ENCODE measurements at places on chromosomes 7 and 10.
A peak's percentile ranks its signal among the peaks of the same experiment; 100 is the strongest.

DNA sequence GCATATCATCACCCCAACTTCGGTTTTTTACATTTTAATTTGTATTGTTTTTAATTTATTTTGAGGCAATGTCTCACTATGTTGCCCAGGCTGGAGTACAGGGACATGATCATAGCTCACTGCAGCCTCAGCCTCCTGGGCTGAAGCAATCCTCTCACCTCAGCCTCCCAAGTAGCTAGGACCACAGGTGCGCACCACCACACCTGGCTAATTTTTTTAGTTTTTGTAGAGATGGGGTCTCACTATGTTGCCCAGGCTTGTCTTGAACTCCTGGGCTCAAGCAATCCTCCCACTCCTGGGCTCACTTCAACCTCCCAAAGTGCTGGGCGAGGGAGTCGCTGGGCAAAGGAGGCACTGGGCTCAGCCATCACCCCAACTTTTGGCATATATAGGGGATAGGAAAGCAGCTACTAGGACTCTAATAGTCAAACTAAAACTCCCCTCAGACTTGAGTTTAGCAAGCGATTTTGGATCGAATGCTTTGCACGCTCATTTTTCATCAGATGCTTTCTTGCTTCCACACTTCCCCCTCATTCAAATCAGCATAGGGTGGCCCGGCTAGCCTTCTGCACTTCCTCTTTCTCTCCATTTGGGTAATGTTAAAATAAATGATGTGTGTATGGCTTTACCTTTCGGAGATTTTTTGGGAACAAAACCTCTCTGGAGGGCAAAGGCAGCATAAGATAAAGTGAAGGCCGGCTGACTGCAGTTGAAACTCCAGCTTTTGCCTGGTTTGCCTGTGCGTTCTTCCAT lies 20.8 kb upstream of the NMT2 start:
- no peak for DNase-seq

GRCh38 chr10:79050896-79051555 lies 17.7 kb upstream of the ZMIZ1 start:
- DNase-seq: no peak

DNA sequence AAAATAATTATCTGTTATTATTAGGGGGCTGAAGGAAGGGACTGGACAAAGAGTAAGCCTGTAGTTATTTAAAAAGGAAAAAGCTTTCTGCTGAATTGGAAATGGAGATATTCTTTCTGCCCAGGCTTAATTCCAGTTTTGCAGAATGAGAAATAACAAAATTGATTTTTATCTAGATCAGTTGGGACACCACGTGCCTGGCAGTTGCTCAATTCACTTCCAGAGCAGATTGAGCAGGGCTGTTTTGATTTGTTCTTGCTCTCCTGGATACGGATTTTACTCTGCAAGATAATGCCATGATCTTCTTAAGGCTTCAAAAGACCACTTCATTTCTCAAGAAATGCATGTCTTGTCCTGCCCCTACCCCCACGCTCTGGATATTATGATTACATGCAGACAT lies 524.3 kb downstream of the TCERG1L start:
- DNase-seq: no peak

- DNase-seq: no peak
These were observed 41.0 kb downstream of the TSPAN15 start for GRCh38 chr10:69492091-69492745.

- DNase-seq: no peak
These were observed 46.2 kb downstream of the CCDC71L start for GRCh38 chr7:106614751-106615150.

- DNase-seq: peak; percentile 40
These were observed 91.3 kb upstream of the ANK3 start for GRCh38 chr10:60480865-60481563.

DNA sequence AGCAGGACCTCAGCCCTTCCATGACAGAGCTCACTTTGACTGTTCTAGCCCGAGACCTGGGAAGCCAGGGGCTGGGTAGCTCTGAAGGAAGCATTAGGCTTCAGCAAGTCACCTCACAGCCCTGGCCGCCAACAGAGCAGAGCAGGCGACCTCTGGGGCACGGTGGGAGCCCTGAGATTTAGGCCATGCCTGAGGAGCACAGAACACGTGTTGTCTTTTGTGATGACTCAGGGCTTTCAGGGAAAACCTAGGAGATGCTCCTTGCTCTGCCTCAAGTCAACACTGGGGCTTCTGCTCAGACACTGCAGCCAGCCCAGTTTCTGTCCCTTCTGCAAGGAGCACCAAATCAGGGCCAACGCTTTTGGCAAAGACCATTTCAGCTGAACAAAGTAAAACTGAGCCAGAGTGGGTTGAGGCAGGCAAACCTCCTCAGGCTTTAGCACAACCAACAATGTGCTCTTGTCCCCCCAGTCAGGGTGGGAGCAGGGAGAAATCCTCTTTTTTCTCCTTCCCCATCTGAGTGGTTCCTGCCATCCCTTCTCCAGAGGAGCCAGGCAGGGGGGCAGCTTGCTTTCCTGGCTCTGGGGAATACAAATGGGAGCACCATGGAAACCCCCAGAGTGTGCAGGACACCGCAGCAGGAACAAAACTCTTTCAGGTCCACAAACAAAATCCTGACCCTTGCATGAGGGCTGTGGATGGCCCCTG lies 14.4 kb downstream of the CAMK2G start:
- DNase-seq: no peak

GRCh38 chr10:70832852-70833528 lies 17.2 kb downstream of the SGPL1 start:
- peak; percentile 80 for DNase-seq

All from endothelial cell of umbilical vein (primary cell).